CD4-positive, alpha-beta T cell treated with Interferon alpha-2 for 1 hour (primary cell): ENCODE measurements at places on chromosomes 1 and 21.

- DNase-seq: no peak
Observed at GRCh38 chr1:183323849-183324683, 94.1 kb downstream of the NMNAT2 start.

- DNase-seq: no peak
Observed at GRCh38 chr1:150778409-150778808, 12.8 kb upstream of the CTSS start.

DNA sequence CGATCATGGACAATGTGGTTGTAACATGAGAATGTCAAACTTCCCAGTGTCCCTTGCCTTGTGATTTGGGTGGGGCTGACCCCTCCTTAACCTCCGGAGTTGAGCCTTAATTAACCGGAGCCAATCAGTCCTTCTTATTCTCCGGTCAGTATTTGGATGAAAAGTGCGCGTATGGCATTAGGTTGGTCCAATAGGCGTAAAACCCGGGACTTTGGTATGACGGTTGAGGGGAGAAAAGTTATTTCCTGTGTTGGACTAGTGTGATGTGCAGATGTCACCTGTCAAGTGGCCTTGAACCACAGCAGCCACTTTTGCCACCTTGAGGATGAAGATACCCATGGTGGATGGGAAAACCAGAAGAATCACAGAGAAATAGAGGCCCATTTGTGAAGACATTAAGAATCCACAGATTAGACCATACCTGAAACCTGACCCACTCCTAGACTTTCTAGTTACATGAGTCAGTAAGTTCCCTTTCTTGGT lies 5.1 kb downstream of the PAFAH2 start:
- no peak for DNase-seq

DNA sequence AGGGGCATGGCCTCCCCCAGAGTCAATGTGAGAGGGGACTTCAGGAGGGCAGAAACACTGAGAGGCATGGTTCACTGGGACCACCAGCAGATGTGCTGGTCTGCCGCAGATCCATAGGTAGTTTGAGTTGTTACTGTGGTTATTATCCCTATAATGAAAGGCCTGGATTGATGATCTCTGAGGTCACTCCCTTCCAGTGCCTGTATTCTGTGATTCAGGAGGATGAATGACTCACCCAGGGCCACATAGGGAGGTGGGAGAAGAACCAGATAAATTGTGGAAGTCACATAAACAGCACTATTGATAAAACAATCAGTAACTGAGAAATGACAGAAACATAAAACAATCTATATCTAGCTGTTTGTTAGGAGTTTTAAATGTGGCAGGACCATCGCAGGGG lies 22.7 kb upstream of the ACTL8 start:
- DNase-seq: no peak

- DNase-seq: no peak
Observed at GRCh38 chr1:219659684-219660083, 46.8 kb upstream of the ZC3H11B start.

GRCh38 chr1:1230656-1231399 lies 973 bp downstream of the SDF4 start:
- no peak for DNase-seq
